CD4-positive, alpha-beta T cell treated with Interleukin-21 for 1 hour (primary cell): ENCODE measurements at places on chromosomes 7 and 10.

- no peak for DNase-seq
Measured at GRCh38 chr7:117116211-117116610, 162.9 kb downstream of the ST7 start.

- no peak for DNase-seq
Measured at GRCh38 chr7:143361552-143362130, 872 bp downstream of the FAM131B start.

DNA sequence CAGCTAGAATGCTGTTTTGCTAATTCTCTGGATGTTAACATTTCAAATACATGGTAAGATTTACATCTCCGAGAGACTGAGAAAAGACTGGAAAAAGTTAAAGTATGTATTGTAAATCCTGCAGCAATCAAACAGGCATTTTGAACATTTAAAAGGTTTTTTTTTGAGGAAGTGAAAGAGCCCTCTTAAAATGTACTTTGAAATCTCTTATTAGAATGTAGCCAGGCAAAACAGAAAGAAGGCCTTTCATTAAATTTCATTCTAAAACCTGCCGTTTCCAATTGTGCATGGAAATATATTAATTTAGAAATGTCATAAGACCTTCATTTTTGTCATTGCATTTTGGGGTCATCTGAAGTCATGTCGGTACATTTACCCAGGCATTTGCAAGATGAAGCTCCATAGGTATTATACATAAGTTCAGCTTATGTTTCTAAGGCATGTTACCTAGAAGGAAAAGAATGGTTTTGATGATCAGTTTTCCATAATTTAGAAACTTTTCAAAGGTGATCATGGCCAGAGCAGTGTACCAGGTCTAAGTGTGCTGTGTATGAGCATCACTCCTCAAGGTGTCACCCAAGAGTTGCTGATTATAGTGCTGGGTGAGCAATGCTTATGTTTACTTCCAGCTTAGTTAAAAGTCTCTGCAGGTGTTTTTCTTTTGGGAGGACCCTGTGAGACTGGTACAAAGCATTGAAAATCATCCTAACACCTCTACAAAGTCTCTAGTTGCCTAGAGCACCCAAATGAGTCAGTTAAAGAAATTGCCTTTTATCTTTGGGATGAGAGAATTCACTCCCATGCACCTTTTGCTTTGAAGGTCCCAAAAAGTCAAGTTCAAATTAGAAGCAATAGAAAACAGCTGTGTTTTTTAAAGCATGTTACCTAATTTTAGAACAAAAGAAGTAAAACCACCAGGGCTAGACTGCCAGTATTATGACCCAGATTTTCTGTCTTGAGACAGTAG, 7.1 kb downstream of the ZNF736 start:
- no peak for DNase-seq

- DNase-seq, result no peak
Measured at GRCh38 chr10:128005858-128006257, 99.0 kb downstream of the PTPRE start.

- DNase-seq, result no peak
Measured at GRCh38 chr7:35983626-35984025, 169.4 kb upstream of the EEPD1 start.

DNA sequence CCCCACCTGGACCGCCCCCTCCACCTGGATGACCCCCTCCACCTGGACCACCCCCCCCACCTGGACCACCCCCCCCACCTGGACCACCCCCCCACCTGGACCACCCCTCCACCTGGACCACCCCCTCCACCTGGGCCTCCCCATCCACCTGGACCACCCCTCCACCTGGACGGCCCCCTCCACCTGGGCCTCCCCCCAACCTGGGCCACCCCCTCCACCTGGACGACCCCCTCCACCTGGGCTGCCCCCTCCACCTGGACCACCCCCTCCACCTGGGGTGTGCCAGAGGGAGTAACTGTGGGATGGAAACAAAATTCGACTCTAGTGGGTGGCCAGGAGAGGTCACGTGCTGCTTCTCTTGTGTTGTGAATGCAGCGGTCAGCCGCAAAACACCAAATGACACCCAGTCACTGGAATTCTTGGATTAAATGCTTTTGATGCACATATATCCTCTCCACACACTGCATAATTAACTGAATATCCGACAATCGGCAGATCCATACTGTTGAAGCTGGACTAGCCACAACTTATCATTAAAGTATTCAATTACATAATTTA, 316.7 kb downstream of the PTPRN2 start:
- no peak for DNase-seq

GRCh38 chr7:102063690-102064180, 222.9 kb upstream of the SH2B2 start:
- no peak for DNase-seq

GRCh38 chr10:30816159-30816819, 186.7 kb upstream of the LYZL2 start:
- no peak for DNase-seq

GRCh38 chr10:21749788-21750187, 215.8 kb downstream of the MLLT10 start:
- no peak for DNase-seq

DNA sequence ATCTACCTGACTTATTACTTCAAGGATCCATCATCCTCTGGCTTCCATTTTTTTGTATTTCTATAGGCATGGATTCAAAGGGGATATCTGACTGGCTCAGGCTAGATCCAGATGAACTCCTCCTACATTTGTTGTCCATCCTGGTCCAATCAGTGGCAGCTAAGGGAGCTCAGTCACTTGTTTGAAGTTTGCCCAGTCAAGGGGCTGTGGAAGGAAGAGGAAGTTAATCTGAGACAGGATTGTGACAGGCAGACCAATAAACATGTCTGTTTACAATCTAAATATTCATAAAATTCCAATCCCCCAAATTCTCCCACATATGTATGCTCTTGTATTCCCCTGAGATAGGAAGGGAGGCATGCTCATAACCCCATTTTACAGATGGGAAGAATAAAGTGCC, 48.7 kb downstream of the CAV1 start:
- DNase-seq, result no peak

- DNase-seq, result no peak
Measured at GRCh38 chr10:36577126-36577525, 548.3 kb upstream of the ANKRD30A start.

DNA sequence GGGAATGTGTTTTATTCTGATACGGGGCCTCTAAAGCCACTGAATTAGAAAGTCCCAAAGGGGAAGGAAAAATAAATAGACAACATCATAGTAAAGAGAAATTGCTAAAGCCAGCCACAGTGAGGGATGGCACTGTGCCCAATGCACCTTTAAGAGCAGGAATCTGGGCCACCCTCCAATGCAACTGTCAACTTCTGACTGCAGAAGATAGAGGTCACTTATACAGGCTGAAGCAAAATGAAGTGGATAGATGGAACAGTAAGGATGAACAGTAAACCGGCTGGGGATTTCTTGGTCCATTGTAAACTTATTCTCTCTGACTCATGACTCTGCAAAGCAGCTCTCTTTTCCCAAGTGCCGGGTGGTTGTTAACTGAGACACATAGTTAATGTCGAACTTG, 54.0 kb upstream of the KCNIP2 start:
- DNase-seq, result no peak

DNA sequence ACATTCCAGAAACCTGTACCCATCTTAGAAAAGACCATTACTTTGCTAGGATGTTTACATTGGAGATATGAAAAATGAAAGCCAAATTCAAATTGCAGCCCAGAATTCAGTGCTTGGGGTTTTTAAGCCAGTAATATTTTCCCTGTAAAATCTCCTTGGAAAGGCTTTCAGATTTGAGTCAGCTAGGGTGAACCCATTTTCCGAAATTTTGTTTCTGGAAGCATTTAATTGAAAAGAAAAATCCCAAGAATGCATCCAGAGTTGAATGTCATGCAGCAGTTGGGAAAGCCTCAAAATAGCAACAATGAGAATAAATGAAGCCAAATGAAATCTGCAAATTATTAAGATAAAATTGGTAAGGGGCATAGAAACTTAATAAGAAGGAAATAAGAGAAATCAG, 106.4 kb downstream of the BMPER start:
- DNase-seq, result no peak

DNA sequence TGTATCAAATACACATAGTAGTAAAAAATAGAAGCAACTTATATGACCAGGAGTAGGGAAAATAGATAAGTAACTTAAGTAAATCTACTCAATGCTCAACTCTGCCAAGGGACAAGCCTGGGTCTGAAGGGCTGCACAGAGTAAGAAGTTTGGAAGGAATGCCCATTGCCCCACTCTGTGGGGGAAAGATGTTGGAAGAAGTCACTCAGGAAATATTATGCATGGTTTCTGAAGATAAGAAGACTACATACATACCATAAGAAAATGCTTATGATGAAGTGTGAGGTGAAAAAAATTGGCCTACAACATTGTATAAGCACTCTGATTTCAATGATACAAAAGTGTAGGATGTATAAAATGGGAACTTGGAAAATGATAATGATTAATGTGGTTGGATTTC, 54.0 kb downstream of the LAMB4 start:
- DNase-seq, result no peak

GRCh38 chr10:33337326-33337957, 3.0 kb upstream of the NRP1 start:
- DNase-seq, result no peak

- DNase-seq, result no peak
Measured at GRCh38 chr10:12465385-12466136, 116.2 kb downstream of the CAMK1D start.

GRCh38 chr7:108442039-108442568, 14.1 kb downstream of the NRCAM start:
- DNase-seq, result no peak

DNA sequence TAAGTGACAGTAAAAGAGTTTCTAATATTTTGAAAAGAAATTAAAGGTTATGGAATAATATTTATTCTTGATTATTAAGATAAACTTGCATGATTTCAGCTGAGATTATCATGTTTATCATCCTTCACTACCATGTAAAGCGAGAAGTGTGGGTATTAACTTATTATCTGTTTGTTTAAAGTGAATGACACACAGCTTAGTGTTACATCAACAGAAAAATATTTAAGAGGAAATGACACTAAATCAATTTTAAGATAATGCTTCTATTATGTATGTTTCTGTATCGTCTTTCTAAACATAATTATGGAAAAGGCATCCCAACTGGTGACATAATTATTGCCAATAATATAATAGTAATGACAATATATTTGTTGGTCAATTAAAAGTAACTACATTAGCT, 213.1 kb downstream of the PCDH15 start:
- DNase-seq, result no peak
